Iris pigment epithelial cell (primary cell): ENCODE measurements at places on chromosomes 7 and 10.

DNA sequence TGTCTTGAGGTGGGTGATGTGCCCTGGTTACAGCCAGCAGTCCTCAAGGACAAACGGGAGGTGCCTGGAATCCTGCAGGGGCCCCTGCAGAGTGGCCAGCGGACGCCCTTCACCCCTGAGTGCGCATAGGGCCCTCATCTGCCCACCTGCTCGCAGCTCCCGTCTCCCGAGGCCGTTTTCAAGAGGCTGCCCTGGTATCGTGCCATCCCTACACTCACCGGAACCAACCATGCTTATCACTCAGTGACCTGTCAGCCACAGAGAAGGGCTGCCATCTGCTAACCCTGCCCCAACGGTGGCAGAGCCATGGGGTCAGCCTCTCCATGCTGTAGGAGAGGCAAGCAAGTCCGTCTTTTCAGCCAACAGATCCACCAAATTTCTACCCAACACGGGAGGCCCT is 122.0 kb downstream of the FAM53B start:
- no peak for DNase-seq

GRCh38 chr7:148334959-148335577 is 255.5 kb upstream of the C7orf33 start:
- DNase-seq = peak; percentile 33

DNA sequence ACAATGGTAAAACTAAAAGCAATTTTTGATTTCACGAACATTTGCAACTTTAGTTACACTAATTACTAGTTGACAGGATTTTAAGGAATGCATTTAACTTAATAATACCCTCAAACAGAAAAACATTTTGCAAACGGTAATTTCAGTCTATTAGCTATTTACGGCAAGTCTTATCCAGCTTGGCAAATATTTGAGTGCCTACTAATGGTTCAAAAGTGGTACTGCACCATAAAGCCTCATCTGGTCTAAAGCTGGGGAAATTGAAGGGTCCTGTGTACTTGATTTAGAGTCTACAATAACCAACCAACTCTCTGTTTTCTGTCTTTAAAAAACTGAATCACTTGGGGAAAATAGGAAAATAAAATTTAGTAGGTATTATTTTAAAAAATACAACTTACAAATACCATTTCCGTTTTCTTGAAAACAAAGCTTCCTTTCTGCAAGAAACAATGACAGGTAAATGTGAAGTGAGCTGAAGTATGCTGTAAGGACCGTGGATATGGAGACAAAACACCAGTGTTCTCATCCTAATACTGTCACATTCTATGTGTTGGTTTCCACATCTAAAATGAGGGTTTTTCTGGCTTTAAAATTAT is 142.3 kb downstream of the VPS50 start:
- DNase-seq = peak; percentile 52

GRCh38 chr10:21078410-21079329 is 181.6 kb upstream of the NEBL start:
- peak; percentile 68 for DNase-seq

DNA sequence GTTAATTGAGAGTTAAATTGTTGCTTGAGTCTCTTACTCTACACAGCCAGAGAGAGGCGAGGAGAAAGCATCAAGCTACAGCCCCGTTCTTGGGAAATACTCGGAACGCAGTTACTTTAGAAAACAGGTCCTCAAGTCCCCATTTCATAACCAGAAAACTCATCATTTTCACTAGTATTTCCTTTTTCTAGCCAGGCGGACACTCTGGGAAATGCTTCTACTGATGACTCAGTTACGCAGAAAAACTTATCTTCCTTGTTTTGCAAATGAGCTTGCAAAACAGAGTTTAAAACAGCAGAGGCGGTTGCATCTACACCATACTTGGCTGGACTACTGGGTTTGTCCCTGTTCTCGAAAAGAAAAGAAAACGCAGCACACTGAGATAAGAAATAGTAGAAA is 111.4 kb upstream of the FGFR2 start:
- DNase-seq = peak; percentile 72

- DNase-seq = no peak
These were observed 281.5 kb downstream of the GRID1 start for GRCh38 chr10:86085136-86085535.
